Gastroesophageal sphincter (tissue), 4 donors: ENCODE measurements at places on chromosomes 7 and 10. TPM values are rescaled to one million over a fixed set of nuclear protein-coding genes. Genes with fewer than 3 reads are reported as not detected.

The NAT16 gene
- not detected for total RNA-seq

The HOGA1 gene
- 2.5 TPM for total RNA-seq

The CALHM3 gene
- total RNA-seq = not detected

The CYP3A4 gene
- total RNA-seq = not detected

The TRPV5 gene
- 0.31 TPM for total RNA-seq

The LIPF gene
- total RNA-seq = not detected

The OR9A2 gene
- not detected for total RNA-seq
